ENCODE measurements at places on chromosomes 7 and 10.

DNA sequence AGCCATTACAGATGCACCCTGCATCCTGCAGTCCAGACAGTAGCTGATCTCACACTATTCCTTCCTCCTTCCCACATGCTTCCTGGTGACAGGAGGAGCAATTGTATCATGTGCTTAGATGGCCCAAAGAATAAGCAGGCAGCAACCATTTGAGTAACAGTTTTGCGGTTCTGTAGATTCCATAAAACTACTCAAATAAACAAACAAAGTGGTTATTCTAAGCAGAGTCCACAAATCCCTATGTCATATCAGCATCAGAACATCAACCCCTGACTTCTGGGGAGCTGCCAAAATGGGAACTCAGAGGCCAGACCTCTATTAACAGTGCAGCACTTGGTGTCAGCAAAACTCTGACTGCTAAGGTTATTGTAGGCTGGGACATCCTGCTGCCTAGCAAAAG lies 226.0 kb downstream of the SORCS1 start:
- no peak for DNase-seq

DNA sequence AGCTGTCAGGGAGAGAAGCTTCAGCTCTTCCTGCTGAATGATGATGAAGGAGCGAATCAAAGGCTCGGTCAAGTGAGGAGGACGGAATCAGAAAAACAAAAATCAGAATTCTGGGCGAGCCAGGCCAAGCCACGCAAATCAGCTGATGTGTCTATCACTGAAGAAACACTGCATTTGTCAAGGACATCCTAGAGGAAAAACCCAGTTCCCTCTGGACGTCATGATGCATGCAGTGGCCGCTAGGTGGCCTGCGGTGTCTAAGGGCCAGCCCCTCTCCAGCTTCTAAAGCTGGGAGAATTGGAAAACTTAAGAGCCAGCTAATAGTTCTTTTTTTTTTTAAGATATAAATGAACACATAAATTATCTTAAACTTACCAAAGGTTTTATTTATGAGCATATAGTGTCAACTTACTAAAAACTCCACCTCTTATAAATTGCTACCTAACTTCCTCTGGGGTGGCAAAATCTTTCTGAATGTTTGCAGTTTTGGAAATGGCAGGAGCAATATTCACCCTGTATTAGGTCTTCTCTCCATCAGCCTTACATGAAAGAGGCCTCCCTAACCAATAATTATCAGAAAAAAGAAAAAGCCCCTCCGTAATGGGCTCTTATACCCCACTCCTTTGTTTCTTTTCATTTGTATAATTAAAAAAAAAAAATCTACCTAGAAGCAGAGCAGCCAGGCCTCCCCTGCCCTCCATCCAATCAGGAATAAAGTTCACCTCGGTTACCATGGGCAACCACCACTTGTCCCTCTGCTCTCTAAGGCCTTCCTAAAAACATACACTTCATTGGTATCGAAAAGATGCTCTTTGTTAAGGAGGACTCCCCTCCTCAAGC lies 186.8 kb downstream of the USP6NL start:
- peak; percentile 32 for DNase-seq

GRCh38 chr10:58579011-58579655 lies 66.5 kb downstream of the BICC1 start:
- no peak for DNase-seq

GRCh38 chr10:93821051-93821772 lies 63.5 kb downstream of the LGI1 start:
- peak; percentile 36 for DNase-seq

GRCh38 chr7:118111347-118111746 lies 72.6 kb upstream of the LSM8 start:
- no peak for DNase-seq

DNA sequence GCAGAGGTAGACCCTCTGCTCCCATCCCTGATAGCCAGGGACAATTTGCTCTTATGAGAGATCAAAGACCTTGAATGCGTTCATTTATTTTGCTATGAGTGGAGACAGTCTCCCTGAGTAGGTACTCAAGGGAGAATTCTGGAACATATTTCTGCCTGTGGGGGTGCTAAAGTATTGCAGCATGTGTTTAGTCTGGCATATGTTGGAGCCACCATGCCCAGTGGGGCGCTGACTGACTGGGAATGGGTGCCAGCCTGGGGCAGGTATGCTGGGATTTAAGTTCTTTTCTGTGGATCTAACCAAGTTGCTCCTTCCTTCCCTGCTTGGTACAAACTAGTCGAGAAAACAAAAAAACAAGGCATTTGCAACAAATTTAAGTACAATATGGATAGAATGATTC lies 99.1 kb downstream of the JCAD start:
- DNase-seq: no peak

- DNase-seq: no peak
Observed at GRCh38 chr10:1316121-1316808, 260.1 kb downstream of the WDR37 start.

DNA sequence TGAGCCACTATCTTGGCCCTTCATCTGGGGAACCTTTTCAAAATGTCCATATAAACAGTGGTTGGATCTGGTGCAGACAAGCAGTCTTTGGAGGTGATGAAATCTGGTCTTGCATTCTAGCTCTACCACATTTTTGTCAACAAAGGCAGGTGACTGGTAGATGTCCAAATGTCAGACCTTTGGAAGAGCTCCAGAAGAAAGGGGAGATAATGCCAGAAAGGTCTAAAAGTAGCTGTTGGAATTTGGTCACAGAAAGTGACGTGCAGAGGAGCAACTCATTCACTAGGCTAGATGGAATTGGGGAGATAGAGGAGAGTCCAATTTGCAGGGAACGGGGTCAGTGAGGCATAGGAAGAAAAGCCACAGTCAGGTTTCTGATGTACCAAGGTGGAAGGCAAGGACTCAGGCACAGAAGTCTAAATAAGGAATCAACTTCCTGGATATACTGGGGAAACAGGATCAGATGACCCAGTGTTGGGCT lies 36.4 kb upstream of the WAC start:
- DNase-seq: no peak

DNA sequence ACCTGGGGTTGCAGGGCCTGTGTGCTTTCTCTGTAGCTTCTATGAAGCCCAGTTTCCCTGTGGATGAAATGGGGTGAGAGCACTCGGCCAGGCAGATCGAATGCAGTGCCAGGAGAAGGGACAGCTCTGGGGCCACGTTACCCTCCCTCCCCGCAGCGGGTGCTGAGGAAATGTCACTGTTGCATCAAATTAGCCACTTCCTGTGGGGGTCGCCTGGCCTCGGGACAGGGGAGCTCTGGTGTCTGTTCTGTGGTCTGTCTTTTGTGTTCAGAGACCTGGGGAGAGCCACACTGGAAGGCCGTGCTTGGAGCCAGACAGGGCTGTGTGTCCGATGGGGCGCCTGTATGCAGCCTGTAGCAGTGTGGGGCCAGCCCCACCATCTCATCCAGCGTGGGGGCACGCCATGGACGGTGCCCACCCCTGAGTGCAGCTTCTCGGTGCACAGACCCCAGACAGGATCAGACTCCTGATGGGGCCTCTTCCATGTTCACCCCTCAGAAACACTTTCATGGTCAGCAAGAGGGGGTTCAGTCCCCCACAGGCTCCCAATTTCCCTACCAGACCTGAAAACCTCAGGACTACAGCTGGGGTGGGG lies 13.6 kb downstream of the TTYH3 start:
- no peak for DNase-seq

- DNase-seq: no peak
Observed at GRCh38 chr7:64045301-64046040, at the start of gene ZNF727. TSS of gene ZNF727 (plus strand) at chr7:64045434. CDS start at chr7:64045622, 188 bp downstream.

DNA sequence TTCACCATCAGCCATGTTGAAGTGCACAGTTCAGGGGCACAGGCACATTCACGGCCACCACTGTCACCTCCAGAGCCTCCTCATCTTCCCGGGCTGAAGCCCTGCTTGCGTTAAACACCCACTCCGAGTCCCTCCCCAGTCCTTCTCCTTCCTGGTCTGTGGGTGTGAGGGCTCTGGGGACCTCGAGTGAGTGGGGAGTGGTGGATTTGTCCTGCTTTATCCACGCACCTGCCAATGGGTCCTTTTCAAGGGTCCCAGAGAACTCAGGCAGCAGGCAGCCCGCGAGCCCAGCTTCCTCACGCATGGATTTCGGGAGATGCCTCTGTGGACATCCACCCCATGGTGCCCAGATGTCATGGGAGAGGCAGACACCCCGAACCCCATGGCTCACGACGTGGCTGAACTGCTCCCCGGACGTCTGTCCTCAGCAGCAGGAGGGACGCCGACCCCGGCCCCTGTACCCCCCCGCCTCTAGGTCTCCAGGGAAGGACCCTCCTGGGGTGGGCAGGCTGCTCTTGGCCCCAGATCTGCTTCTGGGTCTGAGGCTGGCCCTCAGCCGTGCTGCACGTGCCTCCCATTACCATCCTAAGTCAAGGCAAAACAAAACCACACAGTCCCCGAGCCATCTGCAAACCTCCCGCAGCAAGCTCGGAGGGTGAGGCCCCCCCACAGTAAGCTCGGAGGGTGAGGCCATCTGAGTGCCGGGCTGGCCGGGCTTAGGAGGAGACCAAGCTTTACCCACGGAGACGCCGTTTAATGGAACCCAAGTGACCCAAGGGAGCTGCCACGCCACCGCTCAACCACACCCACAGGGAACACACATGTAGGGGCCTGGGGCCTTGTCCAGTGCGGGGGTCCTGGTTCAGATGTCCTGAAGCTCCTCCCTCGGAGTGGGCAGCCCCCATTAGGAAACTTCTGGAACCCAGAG lies 9.0 kb downstream of the CYP2W1 start:
- no peak for DNase-seq

DNA sequence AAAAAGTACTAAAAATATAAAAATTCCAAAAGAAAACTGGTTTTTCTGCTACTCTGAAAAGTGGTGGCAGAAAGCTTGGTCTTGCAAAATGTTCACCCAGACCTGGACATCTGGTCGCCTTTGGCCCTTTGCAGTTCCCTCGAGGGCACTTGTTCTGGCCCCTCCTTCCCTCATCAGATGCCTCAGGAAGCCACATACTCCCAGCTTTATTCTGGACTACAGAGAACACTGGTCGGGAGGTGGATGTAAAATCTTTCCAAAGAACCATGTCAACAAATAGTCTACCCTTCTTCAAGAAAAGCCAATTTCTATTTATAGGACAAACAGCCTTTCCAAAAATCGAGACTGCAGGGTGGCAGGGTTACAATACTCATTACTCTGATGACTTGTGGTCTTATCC lies 726.1 kb downstream of the TNS3 start:
- DNase-seq: no peak

GRCh38 chr10:113666682-113667252 lies 2.9 kb upstream of the NRAP start:
- no peak for DNase-seq

DNA sequence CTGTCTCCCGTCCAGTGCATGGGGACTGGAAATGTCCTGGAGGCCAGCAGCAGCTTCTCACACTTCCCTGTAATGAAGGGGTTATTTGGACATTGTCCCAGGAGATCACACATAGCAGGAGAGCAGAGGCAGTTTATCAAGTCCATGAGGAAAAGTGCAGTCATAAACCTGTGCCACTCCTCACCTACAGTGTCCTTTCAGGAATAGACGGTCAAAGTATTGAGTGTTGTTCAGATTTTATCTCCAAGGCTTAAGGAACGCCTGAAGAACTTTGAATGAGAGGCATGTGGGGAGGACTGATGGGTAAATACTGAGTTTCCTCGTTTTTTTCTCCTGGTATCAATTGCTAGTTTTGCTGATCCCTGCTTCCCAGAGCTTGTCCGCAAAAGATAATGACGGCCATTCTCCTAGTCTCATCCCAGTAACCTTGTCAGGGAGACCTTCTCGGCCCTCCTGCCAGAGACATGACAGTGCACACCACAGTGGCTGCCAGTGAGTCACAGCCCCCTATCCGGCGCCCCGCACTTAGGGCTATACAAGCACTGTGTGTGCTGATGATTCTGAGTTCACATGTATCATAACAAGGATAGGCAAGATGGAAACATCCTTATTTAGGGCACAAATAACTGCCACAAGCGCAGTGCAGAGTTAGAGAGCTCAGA lies 495.5 kb upstream of the MGMT start:
- DNase-seq: no peak

- no peak for DNase-seq
Observed at GRCh38 chr7:84674236-84674913, 479.8 kb upstream of the SEMA3A start.

DNA sequence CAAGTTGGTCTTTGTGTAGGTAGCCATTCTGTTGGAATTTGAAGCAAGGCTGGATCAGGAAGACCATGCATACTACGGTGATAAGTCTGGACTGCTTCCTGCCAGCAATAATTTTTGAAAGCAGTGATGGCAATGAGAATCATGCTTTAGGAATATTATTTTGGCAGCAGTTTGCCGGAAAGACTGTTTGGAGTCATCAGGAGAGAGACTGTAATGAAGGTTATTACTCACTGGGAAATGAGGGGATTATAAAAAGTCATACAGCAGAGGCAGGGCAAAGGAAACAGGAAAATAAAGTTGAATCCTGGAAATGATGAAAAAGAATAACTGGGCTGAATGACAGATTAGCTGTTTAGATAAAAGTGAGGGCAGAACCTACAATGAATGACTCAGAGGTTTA lies 1136.8 kb upstream of the AUTS2 start:
- no peak for DNase-seq

GRCh38 chr10:3774018-3774813 lies 10.8 kb downstream of the KLF6 start:
- DNase-seq: no peak

GRCh38 chr7:105178177-105178576 lies 164.2 kb downstream of the KMT2E start:
- DNase-seq: no peak

GRCh38 chr10:54667136-54667535 lies 133.9 kb downstream of the PCDH15 start:
- DNase-seq: no peak

- peak; percentile 16 for DNase-seq
Observed at GRCh38 chr10:42753507-42754154, 29.0 kb upstream of the BMS1 start.

DNA sequence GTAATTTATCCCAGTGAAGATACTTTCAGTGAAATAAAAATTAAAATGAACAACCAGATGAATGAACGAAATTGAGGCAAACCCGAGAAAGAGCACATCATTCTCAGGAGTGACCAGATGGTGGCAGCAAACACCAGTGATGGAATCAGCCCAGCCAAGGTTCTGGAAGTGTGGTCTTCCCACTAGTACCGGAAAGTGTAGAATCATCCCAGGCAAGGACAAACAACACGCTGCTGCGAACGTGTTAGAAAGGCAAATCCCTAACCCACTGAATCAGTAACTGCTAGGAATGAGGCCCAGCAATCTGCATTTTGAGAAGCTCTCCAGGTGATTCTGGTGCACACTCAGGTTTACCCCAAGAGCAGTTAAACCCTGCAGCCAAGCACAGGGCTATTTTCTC lies 15.5 kb upstream of the SLC18A3 start:
- peak; percentile 55 for DNase-seq

DNA sequence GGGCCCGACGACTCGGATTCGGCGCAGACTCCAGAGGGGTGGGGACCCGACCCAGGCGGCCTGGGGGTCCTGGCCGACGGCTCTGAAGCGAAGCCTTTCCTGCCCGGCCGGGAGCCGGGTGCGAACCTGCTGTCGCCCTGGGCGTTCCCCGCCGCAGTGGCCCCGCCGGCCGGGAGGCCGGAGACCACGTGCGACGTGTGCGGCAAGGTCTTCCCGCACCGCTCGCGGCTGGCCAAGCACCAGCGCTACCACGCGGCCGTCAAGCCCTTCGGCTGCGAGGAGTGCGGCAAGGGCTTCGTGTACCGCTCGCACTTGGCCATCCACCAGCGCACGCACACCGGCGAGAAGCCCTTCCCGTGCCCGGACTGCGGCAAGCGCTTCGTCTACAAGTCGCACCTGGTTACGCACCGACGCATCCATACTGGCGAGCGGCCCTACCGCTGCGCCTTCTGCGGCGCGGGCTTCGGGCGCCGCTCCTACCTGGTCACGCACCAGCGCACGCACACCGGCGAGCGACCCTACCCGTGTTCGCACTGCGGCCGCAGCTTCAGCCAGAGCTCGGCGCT lies 15.4 kb downstream of the ZNF316 start:
- no peak for DNase-seq

All from SW480 (cell line).